ENCODE measurements at places on chromosomes 4 and X.

GRCh38 chr4:87227751-87228151 lies 7.3 kb upstream of the KLHL8 start:
- DNase-seq, result no peak

DNA sequence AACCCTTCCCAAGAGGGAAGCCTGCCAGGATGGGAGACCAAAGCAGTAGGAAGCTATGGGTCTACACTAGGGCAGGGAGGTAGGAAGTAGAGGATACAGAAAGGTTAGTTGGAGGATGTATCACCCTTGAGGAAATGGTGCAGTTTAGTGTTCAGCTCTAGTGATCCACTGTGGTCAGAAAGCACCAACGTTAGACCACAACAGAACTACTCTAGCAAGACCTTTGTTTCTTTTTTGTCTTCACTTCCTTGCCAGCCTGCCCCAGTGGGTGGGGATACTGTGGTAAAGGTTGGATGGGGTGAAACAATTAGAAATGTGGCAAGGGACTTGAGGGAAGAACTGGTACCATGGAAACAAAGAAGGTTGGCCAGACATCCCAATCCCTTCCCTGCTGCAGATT lies 83.3 kb downstream of the DDIT4L start:
- DNase-seq, result no peak

GRCh38 chrX:7194606-7195005 lies 46.7 kb upstream of the PUDP start:
- no peak for DNase-seq

GRCh38 chr4:84498935-84499623 lies at the start of gene NKX6-1:
Gene NKX6-1, minus strand, starts transcription at chr4:84499292. Its CDS starts 1,064 bp downstream, at chr4:84498228.
- peak; percentile 78 for DNase-seq

DNA sequence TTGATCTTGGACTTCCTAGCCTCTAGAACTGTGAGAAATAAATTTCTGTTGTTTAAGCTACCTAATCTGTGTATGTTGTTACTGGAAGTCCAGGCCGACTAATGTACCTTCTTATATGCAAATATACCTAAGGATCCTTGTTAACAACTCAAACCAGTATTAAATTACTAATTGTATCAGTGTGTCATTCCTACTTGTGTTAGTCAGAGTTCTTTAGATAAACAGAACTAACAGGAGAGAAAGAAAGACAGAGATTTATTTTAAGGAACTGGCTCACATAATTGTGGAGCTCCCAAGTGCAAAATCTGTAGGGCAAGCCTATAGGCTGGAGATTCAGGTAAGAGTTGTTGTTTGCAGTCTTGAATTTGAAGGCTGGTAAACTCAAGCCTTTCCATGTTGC lies 120.0 kb downstream of the ADGRL3 start:
- DNase-seq, result peak; percentile 8

DNA sequence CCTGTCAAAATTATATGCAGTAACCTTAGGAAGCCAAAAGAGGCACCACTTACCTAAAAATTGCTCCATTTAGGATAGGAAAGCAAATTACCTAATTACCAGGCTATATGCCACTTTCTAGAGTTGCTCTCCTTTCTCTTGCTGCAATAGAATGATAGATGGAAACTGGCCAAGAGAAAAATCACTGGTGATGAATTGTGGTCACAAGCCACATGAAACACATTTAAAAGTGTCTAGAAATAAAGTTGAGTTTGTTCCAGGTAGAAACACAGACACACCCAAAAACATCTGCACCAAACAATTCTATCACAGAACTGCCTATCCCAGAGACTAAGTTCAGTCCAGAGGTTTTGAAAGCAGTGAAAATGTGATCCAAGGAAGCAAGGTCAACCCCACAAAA lies 337.7 kb downstream of the PCDH19 start:
- DNase-seq, result no peak

DNA sequence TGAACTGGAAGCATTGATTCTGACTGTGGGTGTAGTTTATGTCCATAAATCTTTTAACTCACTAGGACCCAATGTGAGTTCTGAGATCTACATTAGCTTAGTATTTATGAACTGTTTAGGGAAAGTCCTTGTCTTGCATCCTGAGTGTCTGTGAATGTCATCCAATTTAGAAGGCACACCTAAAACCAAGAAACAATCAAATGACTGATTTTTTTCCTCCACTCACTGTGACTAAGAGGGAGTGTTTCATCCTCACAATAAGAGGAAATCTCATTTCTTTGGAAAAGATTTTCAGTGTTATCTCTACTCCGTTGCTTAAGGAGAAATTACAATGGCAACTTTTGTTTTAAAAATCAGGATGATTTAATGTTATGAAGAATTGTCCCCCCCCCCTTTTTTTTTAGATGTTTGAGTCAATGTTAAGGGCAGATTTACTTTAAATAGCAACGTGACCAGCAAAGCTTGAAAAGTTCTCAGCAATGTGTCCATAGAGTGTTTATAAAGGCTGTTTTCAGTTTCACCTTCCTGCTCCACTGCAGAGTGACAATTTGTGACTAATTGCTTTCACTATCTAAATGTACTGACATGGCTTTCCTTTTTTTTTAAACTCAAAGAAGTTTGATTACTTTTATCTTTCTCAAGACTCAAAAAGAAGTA lies 173.0 kb downstream of the SPCS3 start:
- DNase-seq, result no peak

- peak; percentile 83 for DNase-seq
Measured at GRCh38 chrX:65644621-65645289, 22.7 kb upstream of the MSN start.

DNA sequence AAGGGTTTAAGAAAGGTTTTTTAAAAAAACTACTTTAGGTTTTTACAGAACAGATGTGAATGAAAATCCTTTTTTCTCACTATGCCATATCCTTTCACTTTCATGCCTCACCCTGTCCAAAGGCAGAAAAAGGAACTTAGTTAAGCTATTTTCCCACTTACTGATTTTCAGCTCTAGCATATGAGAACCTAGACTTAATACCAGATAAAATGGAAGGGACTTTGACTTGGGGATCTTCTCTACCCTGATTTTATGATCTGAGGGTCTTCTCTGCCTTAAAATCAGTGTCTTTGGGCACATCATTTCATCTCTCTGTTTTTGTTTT lies 42.4 kb downstream of the FNIP2 start:
- DNase-seq, result no peak

GRCh38 chr4:110510955-110511544 lies 35.1 kb downstream of the ENPEP start:
- peak; percentile 66 for DNase-seq

DNA sequence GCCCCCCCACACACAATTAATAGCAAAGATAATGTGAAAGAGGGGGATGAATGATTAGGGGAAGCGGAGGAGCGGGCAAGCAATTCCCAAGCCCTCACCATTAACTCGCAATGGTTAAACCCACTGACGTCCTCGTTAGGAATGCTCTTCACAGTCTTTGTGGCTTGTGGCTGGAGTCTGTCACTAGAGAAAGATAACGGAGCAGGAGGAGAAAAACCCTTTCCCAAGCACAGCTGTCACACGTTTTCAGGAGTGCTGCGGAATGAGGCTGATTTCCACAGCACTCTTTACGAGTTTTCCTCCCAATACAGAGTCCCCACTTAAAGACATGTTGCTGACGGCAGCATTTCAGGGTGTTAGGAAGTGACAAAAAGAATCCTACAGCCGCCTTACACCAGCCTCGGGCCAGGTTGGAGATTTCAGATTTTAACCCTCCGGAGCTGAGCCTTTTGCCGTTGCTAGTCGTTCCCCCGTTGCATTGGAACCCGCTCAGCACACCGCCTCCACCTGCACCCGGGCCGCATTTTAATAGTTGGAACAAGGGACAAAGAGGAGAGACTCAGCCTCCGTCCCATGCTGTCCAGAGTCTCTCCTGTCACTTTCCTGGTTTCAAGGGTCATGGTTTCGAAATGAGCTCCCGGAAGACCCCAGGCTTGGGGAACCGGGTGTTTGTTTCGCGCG lies 92.2 kb downstream of the GEMIN8 start:
- peak; percentile 60 for DNase-seq

DNA sequence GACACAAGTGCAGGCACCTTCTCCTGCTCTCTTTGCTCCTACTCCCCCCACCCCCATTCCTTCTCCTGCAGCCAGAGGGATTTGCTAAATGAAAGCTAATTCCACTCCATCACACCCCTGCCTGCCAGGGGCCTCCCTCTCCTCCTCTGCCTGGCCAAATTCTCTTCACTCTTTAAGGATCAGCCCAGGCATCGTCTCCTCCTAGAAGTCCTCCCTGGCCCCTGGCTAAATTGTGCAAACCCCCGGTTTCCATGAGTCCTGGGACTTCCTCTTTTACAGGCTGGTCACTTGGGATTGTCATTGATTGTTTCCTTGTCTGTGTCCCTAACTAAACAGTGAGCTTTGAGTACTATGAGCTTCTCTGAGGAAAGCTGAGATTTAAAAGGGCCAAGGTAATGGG lies 8.7 kb upstream of the ABLIM2 start:
- DNase-seq, result no peak

DNA sequence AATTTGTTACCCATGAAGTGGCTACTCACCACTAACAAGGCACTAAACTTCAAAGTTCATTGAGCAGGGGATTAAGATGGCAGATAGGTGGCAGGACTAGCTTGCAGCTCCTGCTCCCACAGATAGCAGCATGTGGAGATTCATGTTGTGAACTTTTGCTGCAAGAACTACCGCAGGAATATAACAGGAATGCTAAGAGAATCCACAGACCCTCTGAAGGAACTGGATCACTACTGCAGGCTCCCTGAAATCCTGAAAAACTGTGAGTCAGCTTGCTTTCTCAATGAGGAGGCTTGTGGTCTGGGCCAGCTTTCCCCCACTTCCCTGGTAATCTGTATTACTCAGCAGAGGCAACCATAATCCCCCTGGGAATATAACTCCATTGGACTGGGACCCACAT lies 118.5 kb upstream of the VCX2 start:
- peak; percentile 56 for DNase-seq

DNA sequence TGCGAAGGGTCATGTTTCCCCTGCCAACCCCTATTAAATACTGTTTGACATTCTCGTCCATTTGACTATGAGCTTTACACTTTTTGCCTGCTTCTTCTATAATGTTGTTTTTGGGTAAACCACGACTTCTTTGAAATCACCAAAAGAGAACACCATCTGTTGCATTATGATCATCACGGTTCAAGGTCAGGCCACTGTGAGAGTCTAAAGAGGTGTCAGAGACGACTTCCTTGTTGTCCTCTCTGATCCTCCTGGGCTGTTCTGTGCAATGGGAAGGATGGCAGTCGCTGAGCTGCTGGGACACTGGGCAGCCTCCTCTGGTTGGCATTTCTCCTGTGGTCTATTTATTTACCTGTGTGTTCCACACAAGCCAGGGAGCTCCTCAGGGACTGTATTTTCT lies 137.5 kb downstream of the RASL11B start:
- no peak for DNase-seq

GRCh38 chrX:14356401-14356800 lies 172.9 kb upstream of the GLRA2 start:
- peak; percentile 91 for DNase-seq

Measured in fibroblast of skin of scalp (primary cell).